ENCODE measurements at places on chromosomes 16 and 17.

GRCh38 chr17:17784657-17785267 lies 52.0 kb downstream of the SREBF1 start:
- no peak for DNase-seq

DNA sequence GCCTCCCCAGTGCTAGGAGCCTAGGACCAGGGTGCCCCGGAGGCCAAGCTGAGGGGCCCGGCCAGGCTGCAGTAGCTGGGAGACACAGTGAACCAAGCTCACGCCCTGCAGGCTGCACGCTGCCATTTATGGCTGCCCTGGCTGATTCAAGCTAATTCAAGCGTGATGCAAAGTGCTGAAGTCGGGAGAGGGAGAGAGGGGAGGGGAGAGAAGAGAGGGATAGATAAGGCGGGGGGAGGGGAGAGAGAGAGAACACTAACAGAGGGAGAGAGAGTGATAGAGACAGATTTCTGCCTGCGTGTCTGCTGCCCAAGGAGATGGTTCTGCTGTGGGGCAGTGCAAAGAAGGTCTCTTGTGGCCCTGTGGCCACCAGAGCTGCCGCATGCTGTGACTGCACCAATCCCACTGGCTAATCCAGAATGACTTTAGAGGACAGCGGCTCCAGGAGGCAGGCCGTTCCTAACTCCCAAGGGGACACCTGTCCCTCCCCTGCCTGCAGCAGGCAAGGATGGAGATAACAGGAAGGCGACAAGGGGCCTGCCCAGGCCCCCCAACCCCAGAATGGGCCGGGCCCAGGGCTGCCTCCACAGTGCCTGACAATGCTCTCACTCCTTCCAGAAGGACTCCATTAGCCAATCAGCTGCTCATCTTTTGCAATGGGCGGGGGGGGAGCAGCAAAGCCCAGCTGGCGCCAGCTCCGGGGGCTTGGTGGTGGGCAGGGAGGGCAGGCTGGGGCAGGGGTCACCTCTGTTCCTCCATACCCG lies 12.9 kb downstream of the MXRA7 start:
- no peak for DNase-seq

DNA sequence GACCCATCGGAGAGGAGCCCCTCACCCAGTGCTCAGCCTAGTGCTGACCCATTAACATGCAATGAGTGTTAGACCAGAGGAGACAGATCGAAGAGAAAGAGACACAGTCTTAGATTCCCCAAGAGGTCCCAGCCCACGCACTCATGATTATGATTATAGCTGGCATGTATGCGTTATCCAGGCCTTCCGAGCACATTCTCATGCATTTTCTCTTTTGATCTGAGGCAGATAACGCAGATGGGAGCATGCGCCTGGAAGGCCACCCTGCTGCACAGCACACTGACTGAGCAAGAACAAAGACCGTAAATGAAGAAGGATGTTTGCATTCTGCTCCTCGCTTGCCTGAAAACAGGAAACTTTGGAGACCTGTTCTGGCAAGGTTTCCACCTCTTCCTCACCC lies 232.7 kb downstream of the SOX9 start:
- no peak for DNase-seq

DNA sequence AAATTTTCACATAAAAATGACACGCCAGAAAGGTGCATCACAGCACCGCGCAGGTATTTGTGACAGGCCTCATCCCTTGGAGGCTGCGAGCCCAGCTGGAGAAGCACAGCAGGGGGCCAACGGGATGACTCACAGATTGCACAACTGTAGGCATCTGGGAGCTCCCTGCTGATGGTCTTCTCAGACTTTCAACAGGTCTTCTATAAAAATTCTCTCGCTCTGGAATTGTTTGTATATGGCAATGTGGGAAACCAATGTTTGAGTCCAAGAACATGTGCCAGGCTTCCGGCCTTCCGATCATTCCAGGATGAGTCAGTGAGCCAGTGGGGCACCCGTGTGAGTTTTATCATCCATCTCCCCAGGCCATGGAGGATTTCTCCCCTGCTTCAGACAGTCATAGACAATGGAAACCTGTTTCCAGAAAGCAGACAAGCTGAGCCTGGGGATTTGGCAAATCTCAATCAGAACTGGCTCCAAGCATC lies 24.1 kb upstream of the ADORA2B start:
- no peak for DNase-seq

DNA sequence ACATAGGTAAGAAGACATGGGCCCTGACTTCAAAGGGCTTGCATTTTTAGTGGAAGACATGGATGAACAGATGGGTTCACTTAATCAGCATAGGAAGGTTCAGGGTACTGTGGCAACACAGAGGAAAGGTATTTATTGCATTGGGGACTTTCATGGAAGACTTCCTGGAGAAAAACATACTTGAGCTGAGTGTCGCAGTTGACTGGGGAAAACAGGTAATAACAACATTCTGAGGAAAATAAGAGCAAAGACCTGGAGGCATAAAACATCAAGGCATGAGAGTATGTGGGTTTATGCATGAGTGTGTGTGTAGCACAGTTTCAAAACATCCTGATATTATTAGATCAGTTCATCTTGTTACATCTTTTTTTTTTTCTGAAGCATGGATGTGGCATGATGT lies 82.7 kb downstream of the MAP2K6 start:
- DNase-seq: no peak

- no peak for DNase-seq
Observed at GRCh38 chr16:65045961-65046360, 75.9 kb downstream of the CDH11 start.
